ENCODE measurements at places on chromosomes 6 and 20.

DNA sequence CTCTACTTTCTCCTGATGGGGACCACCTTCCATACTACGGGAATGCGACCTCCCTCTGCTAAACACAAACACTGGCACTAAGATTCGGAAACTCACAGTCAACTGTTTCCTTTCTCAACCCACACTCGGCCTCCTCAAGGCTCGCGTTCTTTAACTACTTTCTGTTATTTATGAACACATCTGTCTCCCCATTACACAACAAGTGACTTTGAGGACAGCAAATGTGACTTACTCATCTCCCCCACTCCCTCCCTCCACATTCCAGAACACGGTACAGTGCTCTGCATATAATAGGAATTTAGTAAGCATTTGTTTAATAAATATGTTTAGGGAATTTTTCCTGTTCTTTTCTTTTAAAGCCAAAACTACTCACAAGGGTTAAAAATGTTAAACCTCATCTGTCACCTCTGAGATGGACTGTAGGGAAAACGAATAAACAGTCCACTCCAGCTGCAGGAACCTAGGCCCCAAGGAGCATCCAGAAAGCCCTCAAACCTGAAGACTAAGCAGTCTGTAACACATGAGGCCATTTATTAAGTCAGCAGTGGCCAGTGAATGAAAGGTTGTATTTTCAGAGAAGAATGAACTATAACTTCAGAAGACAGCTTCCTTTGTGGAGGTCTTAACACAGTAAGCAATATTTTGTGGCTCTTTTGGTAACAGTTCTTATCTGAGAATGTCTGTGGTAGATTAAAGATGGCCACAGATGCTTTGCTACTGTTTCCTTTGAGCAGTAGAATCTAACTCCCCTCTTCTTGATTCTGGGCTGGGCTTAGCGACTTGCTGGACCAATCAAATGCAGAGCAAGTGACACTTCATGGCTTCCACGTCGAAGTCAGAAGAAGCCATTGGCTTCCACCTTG, 209.6 kb upstream of the DTNBP1 start:
- peak; percentile 37 for DNase-seq

DNA sequence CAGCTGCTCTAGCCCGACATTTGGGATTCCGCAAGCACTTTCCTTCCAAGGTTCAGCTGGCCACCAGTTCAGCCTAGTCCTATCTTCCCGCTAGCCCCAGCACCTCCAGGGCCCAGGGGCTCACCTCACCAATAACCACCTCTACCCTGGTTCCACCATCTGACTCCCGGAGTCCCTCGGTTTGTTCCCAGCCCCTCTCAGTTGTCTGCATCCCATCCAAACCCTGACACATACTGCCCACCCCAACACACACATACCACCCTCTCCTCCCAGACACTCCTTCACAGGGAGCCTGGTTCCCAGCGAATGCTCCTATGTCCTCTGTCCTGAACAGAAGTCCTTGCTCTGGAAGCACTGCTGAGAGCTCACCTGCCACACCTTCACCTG, 418 bp downstream of the TNXB start:
- no peak for DNase-seq

DNA sequence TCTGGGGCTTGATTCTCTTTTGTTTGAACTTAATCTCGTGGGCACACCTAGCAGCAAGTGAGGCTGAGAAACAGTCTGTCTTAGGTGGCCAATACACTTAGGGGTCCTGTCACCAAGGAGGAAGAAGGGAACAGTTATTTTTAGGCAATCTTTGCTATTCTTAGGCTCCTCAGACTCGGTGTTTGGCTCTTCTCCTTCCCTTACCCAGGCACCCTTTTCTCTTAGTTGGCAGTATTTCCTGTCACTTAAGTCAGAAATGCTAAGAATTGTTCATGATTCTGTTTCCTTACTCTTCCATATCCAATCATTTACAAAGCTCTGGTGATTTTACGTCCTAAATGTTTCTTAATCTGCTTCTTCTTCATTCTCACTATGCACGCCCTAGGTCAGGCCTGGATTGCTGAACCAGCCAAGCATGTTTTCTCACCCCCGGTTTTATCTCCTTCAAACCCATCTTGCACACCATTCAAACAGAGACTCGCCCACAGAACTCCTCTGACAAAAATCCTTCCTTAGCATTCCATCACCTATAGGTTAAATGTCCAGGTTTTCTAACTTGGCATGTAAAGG, 45.2 kb upstream of the TMEM217 start:
- no peak for DNase-seq

DNA sequence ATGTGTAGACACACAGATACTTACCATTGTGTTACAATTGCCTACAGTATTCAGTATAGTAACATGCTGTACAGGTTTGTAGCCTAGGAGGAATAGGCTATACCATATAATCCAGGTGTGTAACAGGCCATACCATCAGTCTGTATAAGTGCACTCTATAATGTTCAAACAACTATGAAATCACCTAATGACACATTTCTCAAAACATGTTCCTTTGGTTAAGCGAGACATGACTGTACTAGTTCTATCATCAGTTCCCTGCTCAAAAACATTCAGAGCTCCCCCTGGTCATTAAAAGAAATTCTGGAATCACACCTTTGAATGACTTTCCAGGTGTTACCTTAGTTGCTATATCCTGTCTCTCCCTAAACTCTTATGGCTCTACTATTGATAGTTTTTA, 70.4 kb upstream of the SLC2A12 start:
- DNase-seq = no peak

DNA sequence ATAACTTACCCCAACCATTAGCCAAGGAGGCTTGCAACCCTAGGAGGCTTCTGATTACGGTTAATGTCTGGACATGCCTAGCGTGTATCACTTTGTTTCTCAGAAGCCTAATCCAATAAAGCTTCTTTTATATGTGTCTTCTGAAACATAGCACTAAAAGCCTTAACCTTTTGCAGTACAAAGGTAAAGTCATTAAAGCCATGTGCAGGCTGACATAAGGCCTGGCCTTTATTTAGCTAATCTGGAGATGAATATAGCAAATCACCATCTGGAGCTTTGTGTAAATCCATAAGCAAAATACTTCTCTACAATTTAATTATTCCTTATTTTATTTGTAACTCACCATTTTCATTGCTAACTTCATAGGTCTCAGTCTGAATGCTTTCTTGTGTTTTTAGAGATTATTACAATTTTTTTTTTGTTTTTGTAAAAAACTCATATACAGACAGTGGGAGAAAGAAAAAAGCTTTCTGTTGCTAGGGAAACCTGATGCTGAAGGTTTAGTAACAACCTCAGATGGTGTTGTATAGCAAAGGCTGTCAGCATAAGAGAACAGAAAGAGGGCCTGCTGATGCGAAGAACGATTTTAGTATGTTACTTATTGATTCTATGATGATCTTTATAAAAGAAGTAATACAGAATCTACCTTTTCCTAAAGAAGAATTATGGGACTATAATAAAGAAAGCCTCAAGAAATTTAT, at the start of gene EYS:
Gene EYS, minus strand, starts transcription at position 101 of the 701 bp plus-strand sequence. CDS start 211,816 bp downstream, outside the sequence.
- DNase-seq = no peak

GRCh38 chr6:1378065-1379016, 11.0 kb upstream of the FOXF2 start:
- no peak for DNase-seq

GRCh38 chr20:63701329-63702035, 5.0 kb downstream of the TNFRSF6B start:
- DNase-seq = no peak

DNA sequence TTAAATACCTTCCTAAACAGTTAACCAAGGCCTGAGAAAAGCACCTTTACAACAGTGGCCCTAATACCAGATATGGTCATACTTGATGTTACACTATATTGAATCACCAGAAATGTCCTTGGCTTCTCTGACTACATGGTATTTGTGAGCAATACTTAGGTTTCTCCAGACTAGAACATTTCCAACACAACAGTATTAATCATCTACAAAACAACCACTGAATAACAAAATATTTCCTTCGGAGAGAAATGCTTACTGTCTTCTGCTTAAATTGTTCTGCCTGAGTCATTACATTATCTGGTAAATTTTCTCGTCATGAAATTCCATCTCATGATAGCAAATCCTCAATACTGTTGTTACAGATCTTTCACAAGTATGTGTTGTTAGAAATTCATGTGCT, 252.9 kb upstream of the RUNX2 start:
- DNase-seq = peak; percentile 75

DNA sequence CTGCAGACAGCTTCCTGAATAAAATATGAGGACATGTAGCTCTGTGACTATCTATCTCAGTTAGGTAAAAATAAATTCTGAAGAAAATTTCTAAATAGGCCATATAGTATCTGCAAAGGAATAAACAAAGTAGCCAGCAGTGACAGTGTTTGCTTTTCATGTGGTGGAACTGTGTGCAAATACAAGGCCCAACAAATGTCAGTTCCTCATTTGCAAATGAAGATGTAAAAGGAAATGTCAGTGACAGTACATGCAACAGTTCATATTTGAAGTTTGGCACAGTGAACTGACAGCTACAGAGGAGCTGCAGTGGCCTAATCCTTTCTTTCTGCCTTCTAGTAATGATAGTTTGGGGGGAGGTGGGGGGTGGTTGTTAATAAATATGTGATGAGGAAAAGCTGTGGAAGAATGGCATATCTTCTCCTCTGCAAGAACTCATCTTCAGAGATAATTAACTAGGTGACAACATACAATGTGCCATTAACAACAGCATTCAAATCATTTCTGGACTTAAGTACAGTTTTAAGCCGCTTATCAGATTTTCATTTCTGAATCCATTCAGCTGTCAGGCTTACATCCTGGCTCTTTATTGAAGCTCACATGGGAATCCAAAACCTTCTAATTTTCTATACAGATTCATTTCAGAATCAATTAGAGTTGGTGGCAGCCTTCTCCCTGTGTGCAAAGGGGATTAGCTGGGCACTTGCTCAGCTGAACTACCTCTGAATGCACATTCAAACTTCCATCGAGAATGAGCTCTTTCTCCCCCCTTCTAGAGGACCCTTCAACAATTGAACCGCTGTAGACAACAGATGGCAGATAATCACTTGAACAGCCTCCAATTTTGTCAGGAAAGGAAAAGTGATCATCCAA, 1059.0 kb upstream of the EPHA7 start:
- no peak for DNase-seq

DNA sequence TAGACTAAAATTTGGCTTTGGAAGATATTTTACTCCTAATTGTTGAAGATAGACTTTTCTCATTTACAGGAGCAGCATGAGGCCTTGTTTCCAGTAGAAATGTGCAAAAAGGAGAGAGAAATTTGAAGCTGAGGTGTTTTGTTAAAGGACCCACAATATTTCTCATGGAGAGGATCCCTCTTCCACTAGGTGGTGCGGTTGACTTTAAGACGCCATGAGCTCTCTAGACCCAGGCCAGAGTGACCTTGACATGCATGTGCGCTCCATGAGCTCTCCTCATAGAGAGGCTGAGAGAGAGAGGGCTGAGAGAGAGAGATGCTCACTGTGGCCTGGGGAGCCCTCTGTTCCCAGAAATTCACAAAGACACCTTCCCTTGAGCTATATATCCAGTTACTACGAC, 861.2 kb upstream of the EYS start:
- DNase-seq = no peak

DNA sequence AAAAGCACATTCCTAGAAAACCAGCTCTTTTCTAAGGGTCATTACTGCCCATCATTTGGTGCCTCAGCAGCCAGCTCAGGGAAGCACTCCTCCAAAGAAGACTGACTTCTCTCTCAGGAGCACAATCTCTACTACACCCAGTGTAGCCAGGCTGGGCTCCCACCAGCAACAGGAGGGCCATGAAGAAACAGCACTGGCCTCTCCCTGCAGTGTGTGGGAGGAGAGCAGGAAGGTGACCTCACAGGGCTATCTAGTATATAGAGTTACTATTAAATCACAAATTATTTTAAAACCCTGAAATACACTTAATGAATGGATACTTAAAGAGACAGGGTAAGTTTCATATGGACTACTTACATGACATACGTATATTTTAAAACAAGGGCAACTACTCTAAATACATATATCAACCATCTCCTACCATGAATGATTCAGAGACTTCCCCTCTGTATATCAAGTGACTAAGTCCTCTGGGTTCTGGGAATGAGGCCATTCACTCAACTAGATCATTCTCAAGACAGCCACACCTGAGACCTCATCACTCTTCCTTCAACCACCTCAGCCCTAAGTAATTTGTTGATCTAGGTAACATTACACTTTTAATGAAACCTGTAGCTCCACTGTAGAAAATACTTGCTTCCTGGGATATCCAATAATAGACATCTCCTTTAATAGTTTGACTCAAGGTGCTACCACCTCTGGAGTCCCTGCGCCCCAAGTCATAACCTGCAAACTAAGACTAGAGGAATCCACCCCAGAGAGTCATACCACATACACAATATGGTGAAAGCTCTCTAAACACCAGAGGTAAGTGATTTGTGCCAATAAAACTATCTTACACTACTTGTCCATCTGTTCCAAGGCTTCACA, 25.2 kb downstream of the TBX18 start:
- no peak for DNase-seq

GRCh38 chr20:872855-873520, 39.5 kb downstream of the FAM110A start:
- no peak for DNase-seq

DNA sequence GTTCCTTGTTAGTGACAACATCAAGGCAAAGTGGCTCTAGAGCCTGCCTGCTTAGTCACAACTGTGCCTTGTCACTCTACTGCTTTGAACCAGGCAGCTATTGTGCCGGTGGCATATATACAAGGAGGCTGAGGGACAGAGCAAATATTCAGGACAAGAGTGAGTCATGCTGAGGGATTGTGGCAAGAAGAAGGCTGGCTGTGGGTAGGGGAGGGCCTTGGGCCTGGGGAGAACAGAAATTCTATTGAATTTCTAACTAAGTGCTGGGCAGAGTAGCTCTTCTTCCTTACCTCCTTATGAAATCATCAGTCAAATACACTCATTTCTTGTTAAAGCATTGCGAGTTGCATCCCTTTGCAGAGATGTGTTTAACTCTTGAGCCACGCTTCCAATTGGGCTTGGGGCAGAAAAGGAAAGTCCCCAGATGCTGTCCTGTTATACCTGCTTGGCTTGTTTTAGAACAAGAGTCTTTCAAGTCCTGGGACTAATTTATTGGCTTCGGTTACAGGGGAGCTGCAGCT, 59.7 kb downstream of the PFDN4 start:
- DNase-seq = no peak

DNA sequence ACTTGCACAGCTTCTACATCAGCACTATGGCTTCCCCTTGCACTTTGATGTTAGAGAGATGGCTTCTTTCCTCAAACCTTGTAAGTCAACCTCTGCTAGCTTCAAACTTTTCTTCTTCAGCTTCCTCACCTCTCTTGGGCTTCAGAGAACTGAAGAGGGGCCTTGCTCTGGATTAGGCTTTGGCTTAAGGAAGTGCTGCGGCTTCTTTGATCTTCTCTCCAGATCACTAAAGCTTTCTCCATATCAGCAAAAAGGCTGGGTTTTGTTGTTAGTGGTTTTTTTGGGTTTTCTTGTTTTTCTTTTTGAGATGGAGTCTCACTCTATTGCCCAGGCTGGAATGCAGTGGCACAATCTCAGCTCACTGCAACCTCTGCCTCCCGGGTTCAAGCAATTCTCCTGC, 24.0 kb downstream of the CDK5RAP1 start:
- DNase-seq = no peak

Measured in brain microvascular endothelial cell (primary cell).